ENCODE measurements at places on chromosomes 4 and X.

DNA sequence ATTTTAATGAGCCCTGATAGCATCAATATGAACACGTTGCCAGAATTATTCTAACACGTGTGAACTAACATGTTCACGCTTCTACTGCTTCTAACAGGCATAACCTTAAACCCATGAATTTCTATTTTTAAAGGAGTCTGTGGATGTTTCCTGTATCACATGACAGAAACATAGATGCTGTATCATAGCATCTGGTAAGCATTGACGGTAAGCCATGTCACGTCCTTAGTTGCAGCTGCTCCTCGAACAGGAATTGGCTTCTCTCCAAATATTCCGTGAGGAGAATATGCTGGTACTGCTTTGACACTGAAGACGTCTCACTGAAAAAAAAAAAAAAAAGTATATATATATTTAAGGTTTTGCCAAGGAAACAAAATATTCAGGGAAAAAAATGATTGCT is 105.1 kb upstream of the MXRA5 start:
- DNase-seq: no peak

- DNase-seq: no peak
Measured at GRCh38 chr4:23970201-23970850, 80.5 kb upstream of the PPARGC1A start.

DNA sequence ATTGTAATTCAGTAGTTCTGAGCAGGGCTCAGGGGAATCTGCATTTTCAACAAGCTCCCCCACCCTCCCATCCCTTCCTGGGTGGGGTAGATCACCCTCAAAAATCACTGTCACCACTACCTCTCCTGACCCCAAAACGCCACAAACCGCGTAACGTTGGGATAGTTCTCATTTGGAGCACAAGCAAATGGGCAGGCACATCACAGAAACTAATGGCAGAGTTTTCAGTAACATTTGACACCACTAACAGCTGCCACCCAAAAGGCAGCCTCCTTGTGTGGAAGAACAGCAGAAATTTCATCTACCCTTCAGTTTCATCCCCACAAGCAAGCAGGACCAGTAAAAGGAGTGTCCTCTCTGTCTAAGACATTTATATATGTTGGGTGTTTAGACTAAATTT is 132.7 kb downstream of the PALLD start:
- no peak for DNase-seq

DNA sequence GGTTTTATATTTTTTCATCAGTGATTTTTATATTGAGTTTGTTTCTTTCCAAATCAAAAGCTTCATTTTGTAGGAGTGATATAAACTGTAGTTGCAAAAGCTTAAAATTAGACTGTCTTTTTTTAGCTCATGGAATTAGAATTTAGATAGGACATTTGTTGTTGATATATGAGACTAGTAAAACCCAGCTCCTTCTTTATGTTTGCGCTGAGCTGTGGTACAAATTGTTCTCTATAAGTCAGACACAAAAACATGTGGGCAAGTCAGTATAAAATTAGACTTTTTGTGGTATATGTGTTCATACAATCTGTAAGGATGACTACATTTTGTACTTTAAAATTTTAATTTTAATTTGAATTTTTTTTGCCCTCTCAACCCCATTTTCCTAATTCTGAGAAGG is 18.3 kb downstream of the FHIP1A start:
- DNase-seq: no peak

DNA sequence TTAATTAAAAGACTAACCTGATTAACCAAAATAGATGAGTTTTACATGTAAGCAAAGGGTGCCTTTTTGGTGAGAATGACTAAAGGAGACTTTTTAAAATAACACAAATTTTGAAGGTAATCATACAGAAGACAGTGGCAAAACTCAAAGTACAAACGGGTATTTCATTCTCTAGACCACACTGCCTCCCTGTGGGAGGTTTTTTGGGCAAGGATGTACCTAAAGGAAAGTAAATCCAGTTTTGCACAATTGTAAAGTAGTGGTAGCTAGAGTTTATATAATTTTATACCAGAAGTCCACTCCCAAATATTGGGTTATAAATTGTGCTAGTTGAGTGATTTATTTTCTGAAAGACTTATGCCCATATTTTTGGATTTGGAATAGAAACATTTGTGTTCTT is 201.0 kb downstream of the PAPSS1 start:
- no peak for DNase-seq

- no peak for DNase-seq
Measured at GRCh38 chr4:67456577-67457196, 88.6 kb downstream of the CENPC start.

DNA sequence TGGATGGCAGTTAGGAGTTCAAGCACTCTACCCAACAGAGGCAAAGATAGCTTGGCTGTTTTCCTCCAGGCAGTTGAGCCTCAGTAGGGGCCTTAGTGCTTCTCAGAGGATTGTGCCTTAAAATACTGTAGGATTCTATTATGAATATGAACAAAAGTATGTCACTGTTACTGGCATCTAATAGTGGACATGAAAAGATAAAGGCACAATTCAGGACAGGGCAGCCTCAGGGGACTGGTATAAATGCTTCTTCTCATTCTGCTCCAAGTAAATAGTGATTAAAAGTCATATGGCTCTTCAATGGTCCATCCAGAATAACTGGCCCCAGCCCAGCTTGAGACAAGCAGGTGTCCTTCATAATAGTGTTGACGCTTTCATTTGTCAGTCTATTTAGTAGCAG is 17.7 kb downstream of the COL4A6 start:
- no peak for DNase-seq
